CD4-positive, alpha-beta T cell (primary cell): ENCODE measurements at places on chromosomes 7 and 10. TPM values are rescaled to one million over a fixed set of nuclear protein-coding genes. Genes with fewer than 3 reads are reported as not detected.

Gene SLC39A12
- not detected for total RNA-seq

Gene PPP1R9A
- not detected for total RNA-seq

Gene COX15
- total RNA-seq = 7.9 TPM

Gene FZD8
- 2.2 TPM for total RNA-seq

Gene CASD1
- total RNA-seq = 21.9 TPM

Gene OR2A5
- not detected for total RNA-seq

Gene FXYD4
- not detected for total RNA-seq

Gene LIPJ
- total RNA-seq = not detected

Gene TFR2
- total RNA-seq = 1.7 TPM

Gene GJD4
- total RNA-seq = not detected

Gene SPDYE5
- 0.20 TPM for total RNA-seq

Gene WIPF3
- not detected for total RNA-seq

Gene LRRD1
- total RNA-seq = not detected

Gene GCC1
- total RNA-seq = 29.8 TPM

Gene HIBADH
- total RNA-seq = 6.3 TPM

Gene EEPD1
- total RNA-seq = 4.6 TPM

Gene CFTR
- total RNA-seq = not detected

Gene STAG3
- 5.5 TPM for total RNA-seq

Gene PBLD
- total RNA-seq = 1.7 TPM

Gene ALOX5
- total RNA-seq = 2.7 TPM

Gene FAM13C
- total RNA-seq = not detected

Gene HYAL4
- not detected for total RNA-seq

Gene VSTM4
- 0.05 TPM for total RNA-seq

Gene ASIC3
- 13.8 TPM for total RNA-seq

Gene ACSL5
- total RNA-seq = 14.1 TPM

Gene TYW1B
- total RNA-seq = 3.6 TPM

Gene HOXA9
- total RNA-seq = not detected

Gene GNAT3
- not detected for total RNA-seq

Gene CTAGE8
- 0.17 TPM for total RNA-seq

Gene PAX4
- total RNA-seq = not detected

Gene C1QL3
- not detected for total RNA-seq

Gene ITGB8
- total RNA-seq = not detected

Gene CRYGN
- total RNA-seq = 0.14 TPM

Gene ZNF736
- 30.8 TPM for total RNA-seq

Gene FAM25C
- not detected for total RNA-seq

Gene SPDYE2
- 0.36 TPM for total RNA-seq

Gene WDFY4
- total RNA-seq = 2.5 TPM

Gene COL17A1
- not detected for total RNA-seq

Gene UNCX
- total RNA-seq = not detected

Gene DNAJC12
- not detected for total RNA-seq

Gene COL1A2
- total RNA-seq = 0.33 TPM

Gene ZNF398
- total RNA-seq = 14.0 TPM

Gene CTAGE6
- total RNA-seq = 0.11 TPM

Gene PRF1
- 9.4 TPM for total RNA-seq

Gene PTPRN2
- 0.44 TPM for total RNA-seq

Gene CALHM3
- total RNA-seq = not detected

Gene POU6F2
- not detected for total RNA-seq

Gene VSTM2A
- not detected for total RNA-seq

Gene PDSS1
- total RNA-seq = 4.5 TPM

Gene PRKCQ
- total RNA-seq = 43.4 TPM

Gene ZNF365
- total RNA-seq = 1.8 TPM
